Stimulated activated CD4-positive, alpha-beta T cell treated with anti-CD3 and anti-CD28 coated beads, Interleukin-12 subunit alpha, Interleukin-12 subunit beta, amount 100 ng/mL, for 24 hours (primary cell): ENCODE measurements at places on chromosomes 2 and 18.

GRCh38 chr18:25560369-25560768 is 208.4 kb upstream of the ZNF521 start:
- DNase-seq, result no peak

GRCh38 chr2:223815884-223816570 is 21.4 kb downstream of the AP1S3 start:
- DNase-seq, result no peak

GRCh38 chr2:126748929-126749518 is 93.1 kb downstream of the GYPC start:
- no peak for DNase-seq

- no peak for DNase-seq
These were observed 90.4 kb downstream of the GULP1 start for GRCh38 chr2:188382107-188382506.

DNA sequence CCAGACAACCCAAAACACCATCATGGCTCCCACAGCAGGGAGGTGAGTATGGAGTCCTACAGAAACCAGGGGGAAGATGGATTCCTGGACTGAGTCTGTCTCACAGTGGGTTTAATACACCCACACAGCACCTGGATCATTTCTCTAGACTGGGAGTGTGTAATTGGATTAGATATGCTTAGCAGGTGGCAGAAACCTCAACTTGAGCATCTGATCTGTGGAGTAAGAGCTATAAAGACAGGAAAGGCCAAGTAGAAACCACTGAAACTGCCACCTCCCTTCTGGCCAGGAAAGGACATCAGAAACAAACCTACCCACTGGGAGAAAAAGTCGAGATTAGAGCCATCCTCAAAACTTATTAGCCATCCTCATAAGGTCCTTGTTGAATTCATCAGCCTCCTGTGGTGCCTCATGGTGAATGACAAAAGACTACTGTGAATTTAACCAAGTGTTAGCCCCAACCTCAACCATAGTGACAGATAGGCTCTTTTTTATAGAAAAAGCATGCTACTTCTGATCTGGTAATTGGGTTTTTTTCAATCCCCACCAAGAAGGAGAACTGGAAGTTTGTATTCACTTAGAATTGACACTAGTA is 28.1 kb upstream of the CHST9 start:
- DNase-seq, result no peak

DNA sequence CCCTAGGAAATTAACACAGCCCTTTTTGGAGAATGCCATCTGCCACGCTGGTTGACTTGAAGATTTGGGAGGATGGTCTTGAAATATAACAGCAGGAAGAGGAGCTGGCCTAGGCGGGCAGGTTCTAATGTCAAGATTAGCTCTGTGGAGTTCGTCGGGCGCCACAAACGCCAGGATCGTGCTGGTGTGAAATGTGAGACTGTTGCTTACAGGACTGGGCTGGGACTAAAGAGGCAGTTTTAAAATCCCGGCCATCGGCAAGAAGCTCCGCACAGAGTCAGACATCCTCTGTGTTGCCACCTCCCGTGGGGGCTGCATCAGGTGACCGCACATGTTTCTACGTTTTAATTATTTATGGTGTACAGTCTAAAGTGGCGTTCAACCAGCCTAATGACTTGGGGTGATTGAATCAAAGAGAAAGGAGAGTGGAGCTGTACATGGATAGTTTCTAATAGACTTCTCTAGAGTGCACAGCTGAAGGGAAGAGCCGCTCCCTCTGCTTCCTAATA is 99.4 kb upstream of the BCL11A start:
- DNase-seq, result no peak

GRCh38 chr2:234861841-234862735 is 89.7 kb upstream of the SH3BP4 start:
- no peak for DNase-seq

GRCh38 chr18:1075322-1075721 is 170.7 kb downstream of the ADCYAP1 start:
- DNase-seq, result no peak

- DNase-seq, result no peak
These were observed 2.0 kb downstream of the SOWAHC start for GRCh38 chr2:109616184-109616583.

- no peak for DNase-seq
These were observed 31.7 kb downstream of the L3MBTL4 start for GRCh38 chr18:6382963-6383362.
